Upper lobe of right lung (tissue), 1 donor: ENCODE measurements at places on chromosomes 2 and 18. TPM values are rescaled to one million over a fixed set of nuclear protein-coding genes. Genes with fewer than 3 reads are reported as not detected.

DNA sequence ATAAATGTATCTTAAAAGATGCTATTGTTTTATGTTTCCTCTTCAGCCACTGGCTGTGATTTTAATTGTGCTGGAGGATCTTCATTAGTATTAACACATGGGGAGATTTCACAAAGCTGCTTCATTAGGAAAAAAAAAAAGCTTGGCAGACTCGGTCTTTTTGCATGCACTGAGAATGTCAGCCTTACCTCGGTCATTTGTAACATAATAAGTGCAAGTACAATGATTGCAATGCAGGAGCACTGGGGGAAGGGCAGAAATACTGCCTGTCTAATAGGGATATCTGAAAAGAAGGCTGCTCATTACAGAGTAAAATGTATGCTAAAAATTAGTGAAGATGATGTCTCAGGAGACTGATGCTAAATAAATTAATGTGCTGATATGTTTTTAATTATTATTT lies 1.3 kb upstream of the BAZ2B start:
- DNase-seq, result no peak

DNA sequence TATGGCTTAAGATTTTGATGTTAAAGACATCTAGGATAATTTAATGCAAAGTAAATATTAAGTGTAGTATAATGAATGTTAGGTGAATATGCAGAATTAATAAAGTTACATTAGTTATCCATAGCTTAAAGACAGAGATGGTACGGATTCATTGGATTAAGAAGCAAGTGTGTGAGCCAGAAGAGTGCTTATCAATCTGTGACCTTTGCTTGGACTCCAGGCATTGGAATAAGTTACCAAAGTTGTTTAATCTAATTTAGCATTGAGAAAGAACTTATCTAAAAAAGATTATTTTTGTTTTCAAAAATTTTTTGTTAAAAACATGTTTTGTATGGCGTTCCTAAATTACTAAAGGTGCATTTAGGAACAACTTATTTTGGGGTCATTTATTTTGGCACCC lies 23.8 kb downstream of the NCOA1 start:
- DNase-seq, result no peak

GRCh38 chr2:120365236-120365793 lies 19.4 kb downstream of the INHBB start:
- DNase-seq, result no peak

GRCh38 chr2:172442072-172442895 lies 14.9 kb downstream of the ITGA6 start:
- DNase-seq, result no peak

- no peak for DNase-seq
Measured at GRCh38 chr2:214574084-214574781, 163.4 kb downstream of the VWC2L start.

- no peak for DNase-seq
Measured at GRCh38 chr2:46379213-46380037, 82.2 kb downstream of the EPAS1 start.

- DNase-seq, result no peak
Measured at GRCh38 chr2:134667081-134667480, 51.7 kb downstream of the TMEM163 start.

DNA sequence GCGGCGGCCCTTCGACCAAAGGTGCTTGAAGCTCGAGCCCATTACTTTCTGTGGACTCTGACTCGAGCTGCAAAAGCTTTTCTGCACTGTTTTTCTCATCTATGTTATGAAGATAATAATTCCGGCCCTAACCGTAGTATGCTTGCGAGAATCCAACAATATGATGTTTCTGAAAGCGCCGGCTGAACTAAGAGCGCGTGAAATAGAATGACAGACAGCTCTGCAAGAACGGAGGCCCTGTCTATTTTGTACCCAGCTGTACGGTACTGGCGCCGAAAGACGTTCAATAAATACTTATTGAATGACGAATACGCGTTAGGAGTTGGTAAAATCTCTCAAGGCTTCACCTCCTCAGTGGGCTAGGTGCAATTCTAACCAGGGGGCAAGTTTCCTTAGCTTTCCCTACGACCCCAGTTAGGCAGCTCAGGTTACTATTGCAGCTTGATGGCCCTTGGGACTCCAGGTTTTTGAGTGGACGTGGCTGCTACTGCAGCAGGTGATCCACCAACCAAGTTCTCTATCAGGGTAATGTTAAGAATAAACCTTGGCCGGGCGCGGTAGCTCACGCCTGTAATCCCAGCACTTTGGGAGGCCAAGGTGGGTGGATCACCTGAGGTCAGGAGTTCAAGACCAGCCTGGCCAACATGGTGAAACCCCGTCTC lies 570 bp downstream of the SCRN3 start:
- DNase-seq, result no peak

Gene AQP12A
- not detected for total RNA-seq

Gene SLC9A2
- total RNA-seq, result 0.58 TPM

Gene ANKRD30BL
- not detected for total RNA-seq
